ENCODE measurements at places on chromosomes 2 and 18.
A peak's percentile ranks its signal among the peaks of the same experiment; 100 is the strongest.

DNA sequence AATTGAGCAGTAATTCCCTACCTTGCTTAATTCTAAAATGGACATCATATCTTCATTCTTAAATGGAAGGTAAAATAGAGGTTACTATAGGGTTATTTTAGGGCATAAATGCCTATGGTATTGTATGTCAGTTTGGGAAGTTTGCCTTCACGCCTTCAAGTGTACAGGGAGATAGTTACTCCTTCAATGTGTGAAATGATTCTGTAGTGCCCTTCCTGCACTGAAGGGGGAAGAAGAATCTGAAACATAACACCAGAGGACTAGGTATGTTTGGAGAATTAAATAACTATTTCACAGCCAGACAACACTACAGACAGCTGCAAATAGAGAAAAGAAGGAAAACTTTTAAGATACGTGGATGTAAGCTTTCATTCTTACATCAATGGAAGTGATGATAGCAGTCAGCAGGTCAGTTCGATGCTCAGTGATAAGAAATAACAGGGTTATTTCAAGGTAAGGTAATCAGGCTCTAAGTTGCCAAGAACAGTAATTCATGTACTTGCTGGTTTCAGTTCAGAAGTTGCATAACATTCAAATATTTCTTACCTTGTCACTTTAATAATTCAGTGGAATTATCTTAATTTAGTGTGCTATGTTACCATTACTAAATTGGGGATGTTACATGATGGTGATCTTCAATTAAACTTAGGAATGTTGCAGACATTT lies 4.0 kb downstream of the PKP4 start:
- DNase-seq: no peak

GRCh38 chr2:156399224-156399949 lies 36.8 kb upstream of the GPD2 start:
- DNase-seq: no peak

- DNase-seq: no peak
These were observed 131.9 kb upstream of the EML6 start for GRCh38 chr2:54591551-54591950.

DNA sequence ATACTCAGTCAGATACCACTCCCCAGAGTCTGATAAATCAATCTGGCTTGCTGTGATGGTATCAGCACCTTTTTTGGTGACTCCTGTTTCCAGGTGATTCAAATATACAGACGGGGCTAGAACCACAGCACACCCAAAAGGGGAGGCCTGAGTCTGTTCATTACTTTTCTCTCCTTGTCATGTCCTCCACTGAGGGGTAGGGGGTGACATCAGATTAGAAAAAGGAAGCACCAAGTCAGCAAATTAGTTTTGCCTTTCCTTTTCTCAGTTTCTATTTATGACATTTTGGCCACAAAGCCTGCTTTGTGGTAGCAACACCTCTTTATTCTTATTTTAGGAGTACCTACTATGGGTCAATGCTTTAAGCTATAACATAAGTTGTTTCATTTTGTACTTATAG lies 127.4 kb downstream of the CCDC102B start:
- peak; percentile 7 for DNase-seq

DNA sequence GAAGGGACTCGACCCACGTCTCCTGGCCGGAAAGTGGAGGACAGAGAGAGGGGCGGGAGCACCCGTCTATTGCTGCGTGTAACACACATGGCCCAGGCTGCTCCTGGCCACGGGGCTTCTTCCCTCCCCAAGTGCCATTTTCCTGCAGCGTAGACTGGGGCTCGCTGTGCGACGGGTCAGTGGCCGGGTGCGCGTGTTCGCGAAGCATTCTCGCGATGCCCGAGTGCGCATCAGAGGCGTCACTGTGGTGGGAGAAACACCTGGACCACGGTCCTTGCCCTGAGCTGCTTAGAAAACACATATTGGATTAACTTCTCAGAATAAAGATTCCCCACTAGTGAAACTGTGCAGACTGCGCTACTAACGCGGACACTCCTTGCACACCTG lies 200.8 kb downstream of the EIPR1 start:
- DNase-seq: no peak

DNA sequence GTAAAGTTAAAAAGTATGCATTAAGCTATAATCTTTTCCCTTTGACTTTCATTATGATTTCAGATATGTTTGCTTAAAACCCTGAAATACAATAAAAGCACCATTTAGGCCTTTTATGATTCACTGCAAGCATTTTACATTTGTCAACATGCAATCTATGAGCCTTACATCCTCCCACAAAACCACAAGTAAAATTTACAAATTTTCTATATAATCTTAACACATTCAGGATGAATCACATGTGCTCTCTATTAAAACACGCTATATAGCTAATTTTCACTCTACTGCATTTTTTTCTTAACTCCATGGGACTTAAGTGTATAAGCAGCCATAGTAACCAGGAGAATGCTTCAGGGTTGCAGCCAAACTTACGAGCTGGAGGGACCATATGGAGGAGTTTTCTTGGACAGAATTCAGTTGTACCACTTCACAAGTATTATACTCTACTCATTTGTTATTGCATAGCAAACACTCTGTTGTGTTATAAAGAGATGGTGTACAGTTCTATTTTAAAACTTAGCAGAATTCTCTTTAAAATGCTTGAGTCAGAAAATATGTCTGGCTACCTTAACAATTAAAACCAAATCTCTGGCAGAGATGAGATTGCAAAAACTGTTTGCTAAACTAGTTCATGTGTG lies 293.2 kb downstream of the ALK start:
- peak; percentile 54 for DNase-seq

- DNase-seq: peak; percentile 16
These were observed 33.3 kb downstream of the NAB1 start for GRCh38 chr2:190682168-190682567.

DNA sequence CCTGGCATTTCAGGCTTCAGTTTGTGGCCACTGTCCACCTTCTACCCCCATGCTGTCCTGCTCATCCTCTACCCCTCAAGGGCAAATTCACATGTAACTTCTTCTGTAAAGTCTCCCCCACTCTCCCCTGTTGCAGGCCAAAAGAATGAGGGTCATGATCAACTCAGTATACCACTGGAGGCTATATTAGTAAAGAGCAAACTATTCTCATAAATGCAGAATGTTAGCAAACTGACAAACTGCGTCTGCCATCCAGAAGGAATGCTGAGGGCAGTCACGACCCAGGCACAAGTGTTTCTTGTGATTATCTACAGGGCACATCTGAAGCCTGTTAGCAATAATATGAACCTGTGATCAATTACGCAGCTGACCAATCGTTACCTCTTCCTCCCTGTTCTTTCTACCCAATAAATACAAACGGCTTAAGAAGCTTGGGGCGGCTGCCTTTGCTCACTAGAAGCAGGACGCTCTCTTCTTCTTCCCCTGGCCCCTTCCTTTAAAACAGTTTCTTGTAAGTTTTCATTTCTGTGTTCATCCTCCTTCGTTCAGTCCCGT lies 58.3 kb downstream of the SEPTIN10 start:
- DNase-seq: no peak

DNA sequence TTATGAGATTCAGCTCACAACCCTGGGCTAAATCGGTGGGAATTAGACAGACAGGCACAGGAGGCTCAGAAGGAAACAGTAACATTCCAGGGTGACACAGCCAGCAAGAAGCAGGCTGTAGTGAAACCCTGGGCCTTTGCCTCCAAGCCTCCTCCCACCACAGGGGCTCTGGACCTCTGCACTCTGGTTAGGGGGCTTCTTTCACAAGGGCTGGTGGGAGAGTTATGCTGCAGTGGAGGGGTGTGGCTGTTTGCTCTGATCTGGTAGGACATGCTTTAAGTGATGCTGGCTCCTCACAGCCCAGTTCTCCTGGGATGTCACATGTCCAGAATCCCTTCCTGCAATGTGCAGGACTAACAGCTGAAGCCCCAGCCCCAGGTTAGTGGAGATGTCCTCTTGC lies 109.9 kb downstream of the TGFA start:
- DNase-seq: no peak

GRCh38 chr2:54528311-54528955 lies 72.3 kb downstream of the SPTBN1 start:
- peak; percentile 47 for DNase-seq

DNA sequence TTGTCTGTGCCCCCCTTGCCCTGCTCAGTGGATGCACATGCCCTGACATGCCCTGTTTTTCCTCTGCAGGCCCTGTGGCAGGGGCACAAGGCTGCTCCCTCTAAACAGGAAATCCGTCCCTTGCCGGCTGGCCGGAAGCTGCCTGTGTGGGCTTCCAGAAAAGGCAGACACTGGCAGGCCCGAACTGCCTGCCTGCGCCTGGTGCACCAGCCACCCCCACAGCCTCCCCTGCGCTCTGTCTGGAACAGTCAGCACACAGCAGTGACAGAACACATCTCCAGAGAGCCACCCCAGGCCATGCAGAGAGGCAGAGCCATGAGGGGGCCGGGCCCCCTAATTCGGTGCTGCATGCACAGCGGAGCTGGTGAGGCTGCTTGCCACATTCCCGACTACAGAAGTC lies 33.5 kb downstream of the LOXHD1 start:
- DNase-seq: no peak

- peak; percentile 78 for DNase-seq
These were observed 75.3 kb downstream of the LRRFIP1 start for GRCh38 chr2:237702441-237703391.

GRCh38 chr2:165060411-165060810 lies 105.1 kb upstream of the SLC38A11 start:
- no peak for DNase-seq

DNA sequence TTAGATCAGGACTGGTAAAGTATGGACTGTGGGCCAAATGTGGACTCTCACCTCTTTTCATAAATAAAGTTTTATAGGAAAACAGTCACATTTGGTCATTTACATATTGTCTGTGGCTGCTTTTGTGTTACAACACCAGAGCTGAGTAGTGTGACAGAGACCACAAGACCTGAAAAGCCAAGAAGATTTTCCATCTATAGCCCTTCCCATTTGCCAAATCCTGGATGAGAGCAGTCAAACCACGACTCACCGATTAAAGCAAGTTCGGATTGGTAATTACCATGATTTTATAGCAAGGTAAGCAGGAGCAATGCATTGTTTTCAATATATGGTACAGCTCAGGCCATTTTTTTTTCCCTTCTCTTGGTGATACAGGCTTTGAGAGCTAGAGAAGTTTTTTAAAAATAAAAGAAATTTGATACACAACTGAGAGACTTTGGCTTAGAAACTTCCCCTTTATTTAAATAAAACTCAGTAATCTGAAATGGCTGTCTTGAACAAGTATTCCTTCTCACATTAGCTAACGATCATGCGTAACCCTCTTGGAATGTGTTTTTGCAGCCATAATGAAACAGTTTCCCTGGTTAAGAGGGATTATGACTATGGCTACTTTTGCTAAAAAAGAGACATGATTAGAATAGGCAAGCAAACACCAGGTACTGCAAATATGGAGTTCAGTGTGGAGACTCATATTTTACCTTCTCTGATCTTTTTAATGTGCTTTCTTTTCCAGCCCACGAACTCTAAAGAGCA lies 9.5 kb upstream of the MALL start:
- peak; percentile 39 for DNase-seq

GRCh38 chr2:66467718-66468117 lies 32.8 kb downstream of the MEIS1 start:
- no peak for DNase-seq

DNA sequence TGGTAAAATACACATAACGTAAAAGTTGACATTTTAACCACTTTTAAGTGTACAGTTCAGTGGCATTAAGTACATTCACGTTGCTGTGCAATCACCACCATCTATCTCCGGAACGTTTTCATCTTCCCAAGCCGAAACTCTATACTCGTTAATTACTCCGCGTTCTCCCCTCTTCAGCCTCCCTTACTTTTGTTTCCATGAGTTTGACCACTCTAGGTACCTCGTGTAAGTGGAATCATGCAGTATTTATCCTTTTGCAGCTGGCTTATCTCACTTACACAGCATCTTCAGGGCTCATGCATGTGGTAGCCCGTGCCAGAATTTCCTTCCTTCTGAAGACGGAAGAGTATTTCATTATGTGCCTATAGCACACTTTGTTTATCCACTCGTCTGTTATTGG lies 225.2 kb downstream of the SLC4A3 start:
- no peak for DNase-seq

DNA sequence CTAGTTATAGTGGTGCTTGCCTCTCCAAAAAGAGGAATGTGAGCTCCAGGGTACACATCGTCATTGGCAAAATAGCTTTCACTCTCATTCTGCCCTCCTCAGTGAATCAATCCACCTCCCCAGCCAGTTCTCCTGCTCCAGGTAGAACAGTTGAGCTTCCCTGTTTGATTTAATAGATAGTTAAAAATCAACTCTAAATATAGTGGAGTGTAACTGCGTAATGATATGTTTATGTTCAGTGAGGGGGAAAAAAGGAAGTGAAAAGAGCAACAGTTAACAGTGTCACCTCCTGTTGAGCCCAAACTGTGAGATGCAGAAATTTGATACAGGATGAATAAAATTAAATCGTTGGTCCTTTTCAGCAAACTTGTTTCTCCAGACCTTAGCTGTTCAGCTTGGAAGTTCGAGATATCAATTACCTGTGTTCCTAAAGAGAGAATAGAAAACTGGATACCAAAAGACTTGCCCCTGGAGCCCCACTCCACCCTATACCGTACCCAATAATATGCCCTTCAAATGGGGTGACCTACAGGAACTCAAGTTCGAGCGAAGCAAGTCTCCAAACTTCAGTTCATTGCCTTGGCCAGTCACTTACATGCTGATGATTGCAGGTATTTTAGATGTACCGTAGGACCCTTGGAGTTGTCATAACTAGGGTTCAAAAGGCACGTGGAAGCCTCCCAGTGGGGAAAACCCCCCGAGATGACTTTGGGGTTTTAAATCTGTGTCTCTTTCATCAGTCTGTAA lies 708.4 kb downstream of the RNF144A start:
- no peak for DNase-seq

- DNase-seq: no peak
These were observed 92.9 kb upstream of the SIX2 start for GRCh38 chr2:45102141-45102540.

DNA sequence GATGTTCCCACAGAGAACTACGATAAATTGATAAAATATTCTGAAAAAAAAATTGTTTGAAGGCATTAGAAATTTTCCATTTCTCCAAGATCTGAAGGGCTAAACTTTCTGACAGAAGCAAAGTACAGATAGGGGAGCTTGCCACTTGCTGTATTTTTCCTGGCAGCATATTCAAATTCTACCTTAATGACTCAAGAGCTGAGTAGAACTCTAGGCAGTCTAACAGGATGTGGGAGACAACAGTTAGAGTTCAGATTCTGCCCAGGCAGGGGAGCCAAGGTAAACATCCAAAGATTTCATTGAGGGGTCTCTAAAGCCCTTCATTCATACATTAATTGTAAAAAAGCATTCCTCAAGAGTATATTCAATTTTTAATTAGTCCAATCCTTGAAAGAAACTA lies 46.0 kb upstream of the RIT2 start:
- peak; percentile 86 for DNase-seq

GRCh38 chr2:229810786-229811185 lies 96.4 kb upstream of the DNER start:
- DNase-seq: no peak

DNA sequence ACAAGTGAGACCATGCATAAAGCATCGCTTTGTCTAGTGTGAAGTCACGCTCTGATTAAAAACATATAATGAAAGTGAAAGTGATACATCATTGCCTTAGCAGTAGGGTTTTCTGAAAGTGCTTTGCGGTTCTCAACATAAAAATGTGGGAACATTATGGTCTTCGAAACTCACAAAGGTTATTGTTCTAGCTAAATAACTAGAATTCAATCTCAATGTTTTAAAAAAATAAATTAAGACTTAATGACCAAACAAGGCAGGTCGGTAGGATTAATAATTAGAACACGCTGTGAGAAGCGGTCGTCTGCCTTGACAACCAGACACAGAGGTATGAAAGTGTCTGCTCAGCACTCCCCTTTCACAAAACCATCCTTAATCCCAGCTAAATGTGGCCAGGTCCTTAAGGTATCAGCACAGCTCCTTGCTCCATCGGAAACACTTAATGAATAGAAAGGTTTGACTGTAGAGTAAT lies 42.2 kb downstream of the KLHL14 start:
- DNase-seq: peak; percentile 42

GRCh38 chr2:144163592-144163991 lies 356.3 kb downstream of the ZEB2 start:
- DNase-seq: no peak

All from fibroblast of skin of back (primary cell).